Stimulated activated CD4-positive, alpha-beta T cell treated with anti-CD3 and anti-CD28 coated beads, Interleukin-15, amount 100 ng/mL, for 24 hours (primary cell): ENCODE measurements at places on chromosomes 16 and 17.

- no peak for DNase-seq
Measured at GRCh38 chr16:18945233-18945632, 19.0 kb upstream of the SMG1 start.

DNA sequence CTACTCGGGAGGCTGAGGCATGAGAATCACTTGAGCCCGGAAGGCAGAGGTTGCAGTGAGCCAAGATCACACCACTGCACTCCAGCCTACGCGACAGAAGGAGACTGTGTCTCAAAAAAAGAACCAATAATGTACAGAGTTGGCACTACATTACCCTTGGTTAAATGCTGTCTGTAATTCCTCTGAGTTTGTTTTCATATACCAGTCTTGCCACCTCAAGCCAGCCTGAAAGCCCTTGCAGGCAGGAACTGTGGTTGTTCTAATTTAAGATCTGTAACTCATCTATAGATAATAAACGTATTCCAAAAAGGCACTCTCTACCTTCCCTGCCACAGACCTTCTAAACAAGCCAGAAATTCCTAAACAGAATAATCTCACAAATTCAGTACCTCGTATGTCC is 4.3 kb upstream of the KANSL1 start:
- no peak for DNase-seq

DNA sequence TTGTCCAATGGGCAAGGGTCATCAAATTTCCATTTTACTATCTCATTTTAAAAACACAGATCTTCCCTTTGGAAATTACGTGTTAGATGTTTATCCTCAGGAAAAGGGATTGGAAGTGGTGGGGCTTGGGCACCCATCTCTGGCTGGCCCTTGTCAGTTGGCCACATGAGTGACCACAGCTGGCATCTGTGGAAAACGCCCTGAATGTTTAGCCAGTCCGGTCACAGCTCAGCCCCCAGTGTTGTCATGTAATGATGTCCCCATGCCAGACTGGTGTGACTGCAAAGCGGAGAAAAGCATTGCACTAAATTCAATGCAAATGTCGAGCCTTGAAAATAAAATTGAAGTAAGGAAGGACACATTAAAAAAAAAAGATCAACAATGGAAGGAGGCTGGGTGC is 53.0 kb downstream of the TMC6 start:
- no peak for DNase-seq

- DNase-seq: no peak
Measured at GRCh38 chr17:59756236-59756818, 48.9 kb downstream of the VMP1 start.

GRCh38 chr16:49472598-49472997 is 99.0 kb downstream of the C16orf78 start:
- no peak for DNase-seq

DNA sequence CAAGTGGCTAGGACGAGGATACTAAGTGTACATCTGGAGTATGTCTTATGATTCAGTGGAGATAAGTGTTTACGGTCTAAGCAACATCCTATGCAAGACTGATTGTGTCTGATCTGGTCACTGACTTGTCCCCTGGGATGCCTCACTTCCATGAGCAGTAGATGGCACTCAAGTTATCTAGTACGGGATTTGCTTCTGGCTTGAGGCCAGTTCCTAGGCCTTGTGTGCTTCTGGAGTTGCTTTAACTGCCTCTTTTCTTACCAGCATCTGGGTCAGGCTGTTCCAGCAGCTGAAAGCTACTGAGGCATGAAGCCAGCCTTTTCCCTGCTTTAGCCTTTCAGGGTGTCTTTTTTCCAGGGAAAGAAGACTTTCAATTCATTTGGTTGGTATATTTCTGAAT is 23.0 kb downstream of the SUPT6H start:
- no peak for DNase-seq

DNA sequence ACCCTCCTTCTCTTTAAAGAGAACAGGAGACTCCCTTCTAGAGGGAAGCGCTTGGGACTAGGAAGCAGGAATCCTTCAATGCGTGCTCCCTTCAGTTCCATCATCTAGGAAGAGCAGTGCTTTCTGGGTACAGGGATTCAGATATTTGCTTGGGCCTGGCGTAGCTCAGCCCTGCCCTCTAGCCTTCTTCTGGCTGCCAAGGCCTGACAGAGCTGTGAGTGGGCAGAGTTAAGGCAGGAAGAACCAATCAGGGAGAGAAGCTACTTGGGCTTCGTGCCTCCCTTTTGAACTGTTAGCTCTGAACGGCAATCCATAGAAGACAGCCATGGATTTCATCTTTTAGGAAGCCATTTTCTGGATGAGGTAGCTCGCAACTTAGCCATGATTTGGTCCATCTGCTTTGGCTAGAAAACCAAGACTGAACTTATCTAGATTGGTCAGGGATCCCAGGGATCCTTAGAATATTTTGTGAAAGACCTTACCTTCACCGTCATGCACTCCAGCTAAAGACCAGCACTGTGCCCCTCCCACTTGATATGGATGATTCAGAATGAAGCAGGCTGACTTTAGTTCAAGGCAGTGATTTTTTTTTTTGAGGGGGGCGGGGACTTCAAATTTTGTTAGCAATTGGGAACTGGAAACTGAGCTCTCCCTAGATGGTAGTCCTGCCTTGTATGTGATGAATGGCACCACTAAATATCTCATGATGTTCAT is 2.5 kb upstream of the CORO6 start:
- no peak for DNase-seq

GRCh38 chr17:74838274-74838673 is 21.4 kb downstream of the GRIN2C start:
- DNase-seq: no peak

- DNase-seq: no peak
Measured at GRCh38 chr17:47762728-47763127, 29.7 kb downstream of the TBX21 start.

- no peak for DNase-seq
Measured at GRCh38 chr17:78759969-78760352, 22.1 kb downstream of the CYTH1 start.

- DNase-seq: no peak
Measured at GRCh38 chr17:46046957-46047356, 47.9 kb downstream of the STH start.

DNA sequence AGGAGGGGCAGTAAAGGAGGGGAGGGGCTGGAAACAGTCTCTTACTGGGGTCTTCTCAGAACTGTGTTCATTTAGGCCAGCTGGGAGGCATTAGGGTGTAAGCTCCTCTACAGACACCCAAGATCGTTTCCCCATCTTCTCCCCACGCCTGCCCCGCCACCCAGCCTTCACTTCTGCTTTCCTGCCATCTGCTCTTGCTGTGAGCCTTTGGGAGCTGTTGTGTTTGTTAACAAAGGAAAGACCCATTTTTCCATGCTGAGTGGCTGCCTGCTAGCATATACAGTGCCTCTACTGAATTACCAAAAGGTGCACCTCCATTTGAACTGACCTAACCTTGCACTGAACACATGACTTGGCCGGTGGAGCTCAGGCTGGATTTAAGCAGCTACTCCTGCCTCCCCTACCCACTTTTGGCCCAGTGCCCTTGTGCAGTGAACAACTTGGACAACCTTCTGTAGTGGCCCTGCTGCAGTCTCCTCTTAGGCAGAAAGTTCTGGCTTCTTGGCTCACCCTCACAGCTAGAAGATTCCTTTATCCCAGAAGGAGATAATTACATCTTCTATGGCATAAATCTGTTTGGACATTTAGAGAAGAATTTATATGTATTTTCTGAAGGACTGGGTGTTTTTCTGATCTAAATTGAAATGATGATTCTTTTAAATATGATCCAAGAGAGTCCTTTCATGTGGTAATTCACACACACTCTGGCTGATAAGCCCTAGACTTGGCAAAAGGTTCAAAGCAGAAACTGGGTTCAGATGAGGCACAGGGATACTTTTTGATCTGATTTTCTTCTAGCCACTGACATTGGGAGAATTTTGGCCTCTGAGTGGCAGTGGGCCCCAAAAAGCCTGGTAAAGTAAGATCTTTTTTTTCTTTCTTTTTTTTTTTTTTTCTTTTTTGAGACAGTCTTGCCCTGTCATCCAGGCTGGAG is 81.9 kb upstream of the HNF1B start:
- DNase-seq: no peak

- no peak for DNase-seq
Measured at GRCh38 chr16:1621851-1622250, 9.7 kb downstream of the CRAMP1 start.

DNA sequence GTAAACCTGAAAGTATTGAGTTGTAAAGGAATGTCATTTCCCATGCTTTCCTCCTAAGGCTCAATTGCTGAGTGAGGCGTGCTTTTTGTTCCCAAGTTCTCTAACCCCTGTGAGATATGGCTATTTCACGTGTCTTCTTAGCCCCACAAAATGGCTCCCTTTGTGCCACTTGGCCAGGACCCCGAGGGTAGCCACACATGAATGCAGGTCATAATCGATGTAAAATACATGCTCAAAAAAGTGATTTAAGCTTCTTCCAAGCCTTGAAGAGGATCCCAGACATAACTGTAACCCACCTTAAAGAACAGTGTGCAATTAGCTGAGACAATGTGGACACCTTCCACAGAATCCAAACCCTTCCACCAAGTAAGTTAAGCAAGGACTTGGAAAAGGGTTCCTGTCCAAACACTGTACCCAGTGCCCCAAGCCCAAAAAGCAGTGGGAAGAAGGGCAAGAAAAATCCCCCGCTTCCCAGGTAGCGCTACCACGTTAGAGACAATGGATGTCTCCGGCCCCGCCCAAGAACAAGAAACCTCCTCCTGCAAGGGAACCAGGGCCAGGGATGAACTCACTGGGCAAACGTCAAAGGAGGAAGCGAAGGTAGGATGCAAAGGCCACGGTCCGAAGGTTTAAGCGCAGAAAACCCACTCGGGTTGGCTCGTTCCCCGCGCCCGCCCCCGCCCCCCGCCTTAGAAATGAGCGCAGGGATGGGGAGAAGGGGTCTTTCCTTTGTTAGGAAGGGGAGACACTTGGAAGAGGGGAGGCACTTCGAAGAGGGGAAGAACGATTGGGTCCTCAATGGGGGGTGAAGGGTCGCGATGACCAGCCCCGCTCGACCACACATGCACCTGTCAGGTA is 1.2 kb downstream of the JPT1 start:
- peak; percentile 57 for DNase-seq

DNA sequence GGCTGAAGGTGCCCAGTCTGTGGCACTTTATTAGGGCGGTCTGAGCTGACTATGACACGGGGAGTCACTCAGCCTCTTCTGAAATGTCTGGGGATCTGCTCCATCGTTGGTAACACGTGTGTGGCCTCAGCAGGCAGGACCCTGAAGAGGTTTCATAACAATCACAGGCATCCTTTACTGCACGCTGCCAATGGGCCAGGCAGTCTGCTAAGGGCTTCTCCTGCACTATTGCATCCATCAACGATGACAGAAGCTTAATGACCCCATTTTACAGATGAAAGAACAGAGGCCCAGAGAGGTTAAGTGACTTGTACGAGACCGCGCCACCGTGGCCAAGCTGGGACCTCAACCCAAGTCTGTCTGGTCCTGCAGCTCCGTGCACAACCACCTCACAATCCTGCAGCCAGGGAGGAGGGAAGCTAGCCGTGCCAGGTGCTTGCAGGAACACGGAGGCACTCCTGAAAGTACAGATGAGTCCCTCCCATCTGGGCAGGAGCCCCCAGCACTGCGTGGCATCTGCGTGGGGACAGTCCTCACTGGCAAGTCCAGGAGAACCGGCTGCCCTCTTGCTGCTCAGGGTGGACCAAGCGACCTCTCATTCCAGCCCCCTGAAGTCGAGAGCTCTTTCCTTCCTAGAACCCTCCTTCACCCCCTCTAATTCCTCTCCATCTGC is 40.0 kb downstream of the RPH3AL start:
- no peak for DNase-seq

DNA sequence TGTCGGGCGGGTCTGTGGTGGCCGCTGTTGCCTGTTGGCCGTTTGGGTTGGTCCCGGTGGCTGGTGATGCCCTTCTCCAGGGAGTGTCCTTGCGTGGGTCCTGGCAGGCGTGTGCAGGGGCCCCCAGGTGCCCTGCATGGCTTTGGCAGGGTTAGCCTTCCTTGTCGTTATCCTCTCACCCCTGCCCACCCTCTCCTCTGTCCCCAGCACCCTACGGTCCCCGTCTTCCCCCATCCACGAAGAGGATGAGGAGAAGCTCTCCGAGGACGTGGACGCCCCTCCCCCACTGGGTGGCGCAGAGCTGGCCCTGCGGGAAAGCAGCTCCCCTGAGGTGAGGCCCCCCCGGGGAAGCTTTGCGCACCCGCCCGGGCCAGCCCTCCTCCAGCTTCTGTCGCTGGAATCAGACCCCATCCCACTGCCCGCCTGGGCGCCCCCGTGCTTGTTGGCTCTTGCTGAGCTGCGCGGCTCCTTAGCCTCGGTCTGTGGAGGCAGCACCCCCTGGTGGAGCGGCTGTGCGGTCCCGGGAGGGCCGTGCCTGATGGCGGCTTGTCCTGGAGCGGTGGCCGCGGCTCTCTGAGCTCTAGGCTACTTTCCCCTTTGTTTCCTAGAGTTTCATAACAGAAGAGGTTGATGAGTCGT is 10.6 kb upstream of the NUDT16L1 start:
- peak; percentile 63 for DNase-seq

- DNase-seq: no peak
Measured at GRCh38 chr16:47057630-47057993, 84.1 kb upstream of the DNAJA2 start.

DNA sequence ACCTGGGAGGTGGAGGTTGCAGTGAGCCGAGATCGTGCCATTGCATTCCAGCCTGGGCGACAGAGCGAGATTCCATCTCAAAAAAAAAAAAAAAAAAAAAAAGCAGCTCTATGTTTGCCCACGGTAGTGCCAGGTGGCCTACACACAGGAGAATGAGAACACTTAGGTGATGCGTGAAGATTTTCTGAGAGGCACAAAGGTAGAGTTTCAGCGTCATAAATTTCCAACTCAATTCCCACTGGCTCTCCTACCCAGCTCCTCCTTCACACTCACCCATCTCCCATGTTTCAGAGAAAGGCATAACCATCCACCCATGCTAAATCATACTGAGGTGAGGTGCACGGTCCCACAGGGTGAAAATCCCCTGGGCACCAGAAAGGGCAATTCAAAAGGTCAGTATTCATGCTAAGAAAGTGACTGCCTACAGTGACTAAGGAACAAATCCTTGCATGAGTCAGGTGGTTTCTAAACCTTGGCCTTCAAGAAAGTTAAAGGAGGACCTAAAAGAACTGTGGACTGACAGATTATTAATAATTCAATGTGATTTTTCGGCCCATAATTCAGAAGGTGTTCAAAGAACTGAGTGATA is 4.8 kb downstream of the DCAKD start:
- no peak for DNase-seq

DNA sequence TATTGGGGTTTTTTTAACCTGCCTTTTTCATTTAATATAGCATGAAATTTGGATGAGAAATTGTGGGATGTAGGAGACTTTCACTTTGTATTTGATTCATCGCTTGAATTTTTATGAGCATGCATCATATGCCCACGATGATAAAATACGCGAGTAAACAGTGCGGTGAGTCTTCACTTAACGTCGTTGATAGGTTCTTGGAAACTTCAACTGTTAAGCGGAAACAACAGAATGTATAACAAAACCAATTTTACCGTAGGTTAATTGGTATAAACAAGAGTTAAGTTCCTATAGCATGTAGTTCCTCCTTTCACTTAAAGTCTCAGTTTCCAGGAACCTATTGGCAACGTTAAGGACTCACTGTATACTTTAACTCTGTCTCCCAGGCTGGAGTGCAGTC is 28.7 kb downstream of the MMP15 start:
- DNase-seq: no peak
